ENCODE measurements at places on chromosomes 5 and 9. TPM values are rescaled to one million over a fixed set of nuclear protein-coding genes. Genes with fewer than 3 reads are reported as not detected.

Gene SLC6A7
- polyA plus RNA-seq: 0.08 TPM

Gene ABCA1
- polyA plus RNA-seq: 8.4 TPM

GRCh38 chr5:181043285-181044092 is 3.4 kb downstream of the BTNL9 start:
- DNase-seq: no peak

DNA sequence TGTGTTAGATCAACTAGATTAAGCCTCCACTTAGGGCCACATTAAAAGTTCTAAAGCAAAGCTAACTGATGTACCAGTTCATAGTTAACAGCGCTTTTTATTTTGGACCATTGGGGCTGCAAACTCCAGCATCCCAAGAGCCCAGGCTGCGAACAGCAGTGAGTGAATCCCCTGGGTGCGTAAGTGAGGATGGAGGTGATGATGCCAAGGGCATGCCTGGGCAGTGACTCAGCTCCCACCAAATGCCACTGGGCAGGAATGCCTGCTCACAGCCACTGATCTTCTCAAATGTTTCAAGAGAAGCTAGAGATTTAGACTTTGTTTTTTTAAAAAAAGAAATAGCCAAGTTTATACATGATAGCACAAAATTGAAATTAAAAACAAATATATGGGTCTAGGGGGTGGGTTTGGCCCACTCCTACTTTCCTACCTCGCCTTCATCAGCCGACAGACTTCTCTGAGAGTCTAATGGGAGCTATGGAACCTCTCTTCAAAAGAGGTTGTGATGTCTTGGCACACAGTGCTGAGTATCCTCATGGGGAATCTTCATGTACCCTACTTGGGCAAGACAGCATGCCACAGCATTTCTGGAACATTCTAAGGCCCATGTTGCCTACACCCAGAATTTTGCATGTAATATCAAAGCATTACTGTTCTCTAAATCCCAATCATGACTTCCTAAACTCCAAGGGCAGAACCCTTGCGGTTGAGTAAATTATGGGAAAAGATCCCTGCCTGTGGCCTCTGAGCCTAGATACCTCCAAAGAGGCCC is 398.1 kb downstream of the EBF1 start:
- DNase-seq: no peak

DNA sequence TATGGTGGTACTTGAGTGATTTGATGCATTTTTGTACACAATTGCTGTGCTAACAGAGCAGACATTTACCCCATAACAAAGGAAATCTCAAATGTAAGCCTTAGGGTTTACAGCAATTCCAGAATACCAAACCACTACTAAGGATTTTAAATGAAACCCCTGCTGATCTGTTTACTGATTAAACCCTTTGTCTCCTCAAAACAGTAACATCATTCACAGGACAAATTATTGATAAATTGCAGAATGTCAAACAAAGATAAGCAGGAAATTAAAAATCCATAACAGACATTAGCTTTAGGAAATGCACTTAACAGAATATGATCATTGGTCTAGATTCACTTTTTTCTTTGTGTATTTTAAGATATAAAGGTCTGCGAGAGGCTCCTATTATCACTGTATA is 1016.4 kb upstream of the DMAC1 start:
- no peak for DNase-seq

- DNase-seq: no peak
These were observed 174.5 kb upstream of the SLC12A2 start for GRCh38 chr5:127909066-127909465.

Measured in left renal cortex interstitium (tissue), 4 donors.